ENCODE measurements at places on chromosomes 6 and 20. TPM values are rescaled to one million over a fixed set of nuclear protein-coding genes. Genes with fewer than 3 reads are reported as not detected.

DNA sequence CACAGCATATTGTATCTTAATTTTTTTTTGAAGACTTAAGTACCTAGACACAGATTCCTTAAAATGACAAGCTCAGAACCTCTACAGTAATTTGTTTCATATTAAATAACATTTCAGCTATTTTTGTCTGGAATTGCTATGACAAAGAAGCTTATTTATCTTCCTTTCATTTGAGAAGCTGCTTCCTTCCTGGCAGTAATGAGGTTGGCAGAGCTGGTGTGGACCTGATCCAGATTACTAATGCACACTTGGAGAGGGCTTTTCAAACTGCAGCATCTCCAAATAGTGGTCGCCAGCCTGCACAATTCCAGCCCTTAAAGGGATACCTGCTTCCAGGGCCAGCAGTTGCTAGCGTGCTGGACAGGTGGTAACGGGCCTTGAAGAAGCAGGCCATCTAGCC lies 12.1 kb downstream of the PTCHD4 start:
- no peaks in the 10 kb centered on the region for H3K27me3 ChIP-seq
- H3K4me1 ChIP-seq, result no peaks in the 10 kb centered on the region
- no peak overlapping the region for H3K4me3 ChIP-seq

- H3K4me1 ChIP-seq, result no peaks in the 10 kb centered on the region
- DNase-seq, result no peak
- no peaks in the 10 kb centered on the region for H3K36me3 ChIP-seq
- no peaks in the 10 kb centered on the region for H3K27me3 ChIP-seq
- no peak overlapping the region for H3K27ac ChIP-seq
- H3K4me3 ChIP-seq, result no peak overlapping the region
These were observed 368.1 kb downstream of the PKHD1 start for GRCh38 chr6:51719297-51719696.

GRCh38 chr20:3227506-3227905 lies 11.5 kb downstream of the SLC4A11 start:
- DNase-seq, result no peak
- no peaks in the 10 kb centered on the region for H3K36me3 ChIP-seq
- no peak overlapping the region for H3K4me3 ChIP-seq
- no peaks in the 10 kb centered on the region for H3K27me3 ChIP-seq

GRCh38 chr20:64258071-64258823 lies 2.7 kb downstream of the PCMTD2 start:
- H3K27me3 ChIP-seq, result no peaks in the 10 kb centered on the region
- DNase-seq, result no peak
- peaks cover 36% of the 10 kb centered on the region for H3K36me3 ChIP-seq
- peak overlapping the region; percentile 95 for H3K27ac ChIP-seq
- H3K4me3 ChIP-seq, result peak overlapping the region; percentile 71

DNA sequence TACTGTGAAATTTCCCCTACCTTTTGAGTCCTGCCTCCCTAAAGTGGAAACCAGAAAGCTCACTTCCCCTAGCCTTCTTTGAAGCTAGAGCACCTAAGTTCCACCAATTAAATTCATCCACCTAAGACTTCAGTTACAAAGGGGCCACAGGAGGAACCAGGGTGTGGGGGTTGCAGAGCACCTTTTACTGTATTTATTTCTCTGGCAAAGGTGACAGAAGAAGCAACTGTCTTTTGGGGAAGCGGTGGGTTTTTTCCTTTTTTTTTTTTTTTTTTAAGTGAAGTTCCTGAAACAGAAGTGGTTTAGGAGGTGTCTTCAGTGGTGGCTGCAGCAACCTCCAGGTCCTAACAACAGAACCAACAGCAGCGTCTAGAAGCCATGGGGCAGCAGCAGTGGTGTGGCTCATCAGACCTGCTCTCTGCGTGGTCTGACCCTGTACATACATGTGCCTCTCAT lies 13.1 kb downstream of the PSMB9 start:
- peaks cover 1% of the 10 kb centered on the region for H3K27me3 ChIP-seq
- peak overlapping the region; percentile 63 for H3K4me3 ChIP-seq
- H3K4me1 ChIP-seq, result peaks cover 30% of the 10 kb centered on the region
- peak overlapping the region; percentile 68 for H3K27ac ChIP-seq
- no peak for DNase-seq

DNA sequence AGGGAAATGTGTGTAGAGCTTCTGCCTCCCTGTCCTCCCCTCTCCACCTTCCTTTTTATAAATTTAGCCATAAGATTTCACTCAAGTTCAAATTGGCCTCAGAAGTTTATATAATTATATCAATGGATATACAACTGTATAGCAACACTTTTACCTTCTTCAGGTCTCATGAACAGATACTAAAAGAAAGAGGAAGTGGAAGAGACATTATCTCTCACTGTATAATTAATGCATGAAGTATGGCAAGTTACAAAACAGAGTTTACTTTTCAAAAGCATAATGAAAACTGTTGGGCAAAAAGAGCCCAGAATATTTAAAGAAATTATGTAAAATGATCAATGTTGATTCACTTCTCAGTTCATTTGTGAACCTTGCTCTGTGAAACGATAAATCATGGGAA lies 99.7 kb downstream of the PDE7B start:
- no peaks in the 10 kb centered on the region for H3K4me1 ChIP-seq
- DNase-seq, result no peak
- H3K4me3 ChIP-seq, result no peak overlapping the region
- no peaks in the 10 kb centered on the region for H3K36me3 ChIP-seq
- no peaks in the 10 kb centered on the region for H3K27me3 ChIP-seq
- H3K27ac ChIP-seq, result no peak overlapping the region

GRCh38 chr6:131782764-131783163 lies 25.1 kb upstream of the ENPP1 start:
- H3K27me3 ChIP-seq, result peaks cover 12% of the 10 kb centered on the region
- H3K36me3 ChIP-seq, result no peaks in the 10 kb centered on the region
- no peaks in the 10 kb centered on the region for H3K4me1 ChIP-seq
- H3K4me3 ChIP-seq, result no peak overlapping the region
- no peak overlapping the region for H3K27ac ChIP-seq
- DNase-seq, result no peak

GRCh38 chr20:29878777-29879442 lies 1378.6 kb upstream of the DEFB115 start:
- H3K27me3 ChIP-seq, result peaks cover 3% of the 10 kb centered on the region
- no peak for DNase-seq
- no peaks in the 10 kb centered on the region for H3K36me3 ChIP-seq
- no peak overlapping the region for H3K4me3 ChIP-seq

GRCh38 chr20:37356961-37357371 lies 11.0 kb downstream of the SRC start:
- DNase-seq, result no peak
- H3K27me3 ChIP-seq, result peaks cover 1% of the 10 kb centered on the region
- no peaks in the 10 kb centered on the region for H3K36me3 ChIP-seq
- H3K4me3 ChIP-seq, result no peak overlapping the region

GRCh38 chr6:73513496-73513854 lies 7.4 kb downstream of the EEF1A1 start:
- no peak overlapping the region for H3K4me3 ChIP-seq
- peaks cover 5% of the 10 kb centered on the region for H3K36me3 ChIP-seq
- no peak for DNase-seq
- H3K27me3 ChIP-seq, result no peaks in the 10 kb centered on the region
- H3K4me1 ChIP-seq, result peaks cover 35% of the 10 kb centered on the region

DNA sequence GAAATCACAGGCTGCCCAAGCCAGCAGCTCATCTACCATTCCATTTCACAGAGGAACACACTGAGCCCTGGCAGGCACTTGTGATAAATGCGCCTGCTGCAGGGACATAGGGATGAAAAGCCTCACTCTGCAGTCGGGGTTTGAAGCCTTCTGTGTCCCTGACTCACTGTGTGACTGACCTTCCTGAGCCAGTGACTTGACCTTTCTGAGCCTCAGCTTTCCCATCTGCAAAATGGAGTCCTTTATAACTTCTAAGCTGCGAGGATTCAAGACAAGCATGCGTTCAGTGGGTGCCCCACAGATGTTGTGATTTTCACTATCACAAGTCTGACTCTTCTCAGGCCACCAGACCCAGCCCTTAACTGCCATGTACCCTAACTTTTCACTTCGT lies 5.5 kb downstream of the TGM2 start:
- peaks cover 16% of the 10 kb centered on the region for H3K27me3 ChIP-seq
- no peak for DNase-seq
- no peak overlapping the region for H3K27ac ChIP-seq
- no peaks in the 10 kb centered on the region for H3K4me1 ChIP-seq
- H3K4me3 ChIP-seq, result no peak overlapping the region

The CYP21A2 gene
- total RNA-seq, result 1.8 TPM

The PDE7B gene
- total RNA-seq, result 0.44 TPM

The WASF1 gene
- 2.7 TPM for total RNA-seq

The POM121L2 gene
- not detected for total RNA-seq

The MBOAT1 gene
- 3.0 TPM for total RNA-seq

The TUBB2B gene
- not detected for total RNA-seq

Measured in naive thymus-derived CD8-positive, alpha-beta T cell (primary cell).